ENCODE measurements at places on chromosomes 16 and 17.

- no peak for DNase-seq
These were observed 30.2 kb downstream of the SALL1 start for GRCh38 chr16:51120730-51121347.

- no peak for DNase-seq
These were observed 18.1 kb downstream of the SDK2 start for GRCh38 chr17:73625991-73626673.

- DNase-seq, result no peak
These were observed 46.3 kb downstream of the CYB5D2 start for GRCh38 chr17:4189280-4189679.

GRCh38 chr16:2963074-2963722, 877 bp upstream of the KREMEN2 start:
- no peak for DNase-seq

DNA sequence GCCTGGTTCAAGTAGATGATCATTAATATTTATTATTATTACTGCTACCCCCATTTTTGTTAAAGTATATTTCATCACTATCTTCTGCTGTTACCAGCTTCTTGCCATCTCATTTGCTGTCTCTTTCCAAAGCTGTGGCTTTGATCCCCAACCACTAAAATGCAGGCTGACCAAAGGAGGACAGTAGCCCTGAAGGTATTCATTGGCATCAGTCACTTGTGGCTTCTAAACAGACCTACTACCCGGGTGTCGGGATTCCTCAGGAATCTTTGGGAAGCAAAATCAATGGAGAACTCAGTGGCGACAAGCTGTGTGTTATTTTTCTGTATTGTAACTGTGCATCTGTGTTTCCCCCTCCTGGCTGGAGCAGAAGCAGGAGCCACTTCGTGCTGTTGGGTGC, 379.2 kb upstream of the ERCC4 start:
- DNase-seq, result no peak

GRCh38 chr16:50955311-50955710, 195.8 kb downstream of the SALL1 start:
- DNase-seq, result no peak

GRCh38 chr16:63082101-63082500, 1045.9 kb upstream of the CDH8 start:
- DNase-seq, result no peak

- no peak for DNase-seq
These were observed 88.4 kb downstream of the ABCC12 start for GRCh38 chr16:48067388-48067787.

- no peak for DNase-seq
These were observed 5.4 kb downstream of the DYNC1LI2 start for GRCh38 chr16:66746048-66746447.

GRCh38 chr17:43645765-43646481, 15.8 kb downstream of the MEOX1 start:
- no peak for DNase-seq

GRCh38 chr17:66717641-66718058, 117.3 kb upstream of the CACNG5 start:
- no peak for DNase-seq

- no peak for DNase-seq
These were observed 190.8 kb downstream of the SLC39A11 start for GRCh38 chr17:72901657-72902056.

- DNase-seq, result no peak
These were observed 119.6 kb upstream of the PMFBP1 start for GRCh38 chr16:72291531-72291981.

GRCh38 chr17:77395501-77396048, 254.8 kb downstream of the SEC14L1 start:
- DNase-seq, result no peak

GRCh38 chr16:84312783-84313382, 18.2 kb downstream of the WFDC1 start:
- no peak for DNase-seq

DNA sequence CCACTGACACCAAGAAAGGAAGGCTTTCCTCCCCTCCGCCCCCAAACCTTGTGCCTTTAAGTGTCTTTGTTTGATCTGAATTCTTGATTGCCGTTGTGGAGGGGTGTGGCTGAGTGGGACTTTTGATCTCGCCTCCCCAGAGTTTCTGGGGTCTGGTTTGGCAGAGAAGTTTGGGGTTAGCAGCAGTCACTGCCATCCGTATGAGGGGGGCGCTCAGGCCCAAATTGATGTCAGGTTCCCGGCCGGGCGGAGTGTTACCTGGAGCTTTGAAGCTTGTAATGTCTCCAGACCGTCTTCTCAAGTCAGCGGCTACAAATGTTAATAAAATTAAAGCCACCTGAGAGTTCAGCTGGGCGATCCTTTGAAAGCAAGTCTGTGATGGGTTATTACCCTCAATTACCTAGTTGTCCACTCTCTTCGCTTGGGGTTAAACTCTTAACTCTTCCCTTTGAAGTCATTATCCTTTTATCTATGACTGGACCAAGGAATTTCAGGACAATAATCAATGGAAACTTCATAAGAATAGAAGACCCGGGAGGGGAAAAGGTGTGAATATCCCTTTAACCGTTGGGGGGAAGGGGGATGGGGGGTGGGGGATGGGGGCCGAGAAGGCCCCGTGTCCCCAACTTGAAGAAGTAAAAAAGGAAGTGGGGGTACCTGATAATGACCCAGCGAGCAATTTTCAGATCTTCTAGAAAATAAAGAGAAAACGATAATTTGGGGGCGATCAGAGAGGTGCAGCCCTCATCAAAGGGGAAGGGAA, 31.8 kb upstream of the AXIN2 start:
- DNase-seq, result no peak
